ENCODE measurements at places on chromosomes 4 and X.

DNA sequence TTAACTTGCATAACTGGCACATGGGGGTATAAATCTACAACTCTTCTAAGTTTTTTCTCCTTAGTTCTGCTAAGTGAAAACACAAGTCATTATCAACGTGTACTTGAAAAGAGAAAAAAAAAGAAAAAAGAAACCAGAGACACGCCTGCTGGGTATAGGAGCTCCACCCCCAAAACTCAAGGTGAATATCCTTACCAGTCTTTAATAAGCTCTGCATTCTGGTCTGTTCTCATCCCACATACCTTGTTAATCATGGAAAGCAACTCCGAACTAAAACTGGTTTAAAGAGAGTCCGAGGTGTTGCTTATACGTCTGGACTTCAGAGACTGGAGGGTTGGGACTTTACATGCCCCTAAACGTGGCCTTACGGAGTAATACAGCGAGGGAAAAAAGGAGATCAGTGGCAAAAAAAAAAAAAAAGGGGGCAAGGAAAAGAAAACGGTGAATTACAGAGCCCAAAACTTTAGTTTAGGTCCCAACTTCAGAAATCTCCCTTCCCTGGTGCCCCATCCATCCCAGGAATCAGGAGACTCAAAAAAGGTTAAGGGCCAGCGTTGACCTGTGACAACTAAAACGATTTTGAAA, 1.0 kb downstream of the PGRMC2 start:
- DNase-seq, result no peak

GRCh38 chr4:107689912-107690587, 30.0 kb downstream of the PAPSS1 start:
- DNase-seq, result no peak

DNA sequence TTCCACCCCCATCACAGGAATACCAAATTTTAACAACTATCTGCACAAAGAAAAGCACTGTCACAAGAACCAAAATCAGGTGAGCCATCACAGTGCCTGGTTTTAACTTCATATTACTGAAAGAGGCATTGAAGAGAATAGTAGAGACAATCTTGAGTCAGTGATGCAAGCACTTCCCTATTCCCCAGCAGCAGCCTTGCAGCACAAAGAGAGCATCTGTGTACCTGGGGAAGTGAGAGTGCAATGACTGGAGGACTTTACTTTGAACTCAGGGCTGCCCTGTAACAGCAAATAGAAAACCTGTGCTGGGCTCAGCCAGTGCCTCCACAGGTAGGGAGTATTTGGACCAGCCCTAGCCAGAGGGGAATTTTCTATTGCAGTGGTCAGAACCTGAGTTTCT, 361.8 kb downstream of the TEX13C start:
- DNase-seq, result no peak

DNA sequence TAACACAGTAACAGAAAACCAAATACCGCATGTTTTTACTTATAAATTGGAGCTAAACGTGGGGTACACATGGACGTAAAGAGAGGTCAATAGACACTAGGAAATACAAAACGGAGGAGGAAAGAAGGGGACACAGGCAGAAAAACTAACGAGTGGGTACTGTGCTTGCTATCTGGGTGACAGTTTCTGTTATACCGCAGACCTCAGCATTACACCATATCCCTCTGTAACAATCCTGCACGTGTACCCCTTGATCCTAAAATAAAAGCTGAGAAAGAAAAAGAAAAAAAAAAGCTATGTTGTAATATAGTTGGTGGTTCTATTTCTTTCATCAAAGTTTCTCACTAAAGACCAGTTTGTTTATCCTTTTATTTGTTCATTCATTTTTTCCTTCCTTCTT, 47.9 kb upstream of the UNC5C start:
- DNase-seq, result no peak

DNA sequence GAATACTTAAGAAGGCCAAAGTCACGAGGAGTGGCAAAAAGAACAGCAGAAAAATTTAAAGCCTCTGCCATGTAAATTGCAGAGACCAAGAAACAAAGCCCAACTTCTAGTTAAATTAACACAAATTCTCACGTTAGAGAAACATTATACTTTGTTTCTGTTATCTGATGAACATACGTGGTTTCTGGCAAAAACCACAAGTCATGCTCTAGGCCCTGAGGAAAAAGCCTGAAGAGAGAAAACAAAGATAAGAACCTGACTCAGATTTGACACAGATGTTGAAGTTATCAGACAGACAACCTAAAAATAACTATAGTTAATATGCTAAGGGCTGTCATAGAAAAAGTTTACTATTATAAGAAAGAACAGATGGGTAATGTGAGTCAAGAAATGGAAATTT, 149.1 kb upstream of the PCDH10 start:
- no peak for DNase-seq

DNA sequence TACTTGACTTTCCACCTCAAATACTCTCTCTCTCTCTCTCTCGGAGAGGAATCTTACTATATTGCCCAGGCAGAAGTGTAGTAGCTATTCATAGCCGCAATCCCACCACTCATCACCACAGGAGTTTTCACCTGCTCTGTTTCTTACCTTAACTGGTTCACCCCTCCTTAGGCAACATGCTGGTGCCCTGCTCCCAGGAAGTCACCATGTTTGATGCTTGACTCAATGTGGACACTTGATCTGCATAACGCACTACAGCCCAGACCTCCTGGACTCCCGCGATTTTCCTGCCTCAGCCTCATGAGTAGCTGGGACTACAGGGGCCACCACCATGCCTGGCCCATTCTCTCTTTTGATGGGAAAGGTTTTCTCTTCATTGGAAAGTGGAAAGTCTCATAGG, 271.8 kb downstream of the FBXW7 start:
- no peak for DNase-seq

Measured in activated gamma-delta T cell treated with anti-CD3 and anti-CD28 coated beads, Interleukin-2, amount 50 U/mL, for 16 hours (primary cell).